ENCODE measurements at places on chromosomes 6 and 20.

DNA sequence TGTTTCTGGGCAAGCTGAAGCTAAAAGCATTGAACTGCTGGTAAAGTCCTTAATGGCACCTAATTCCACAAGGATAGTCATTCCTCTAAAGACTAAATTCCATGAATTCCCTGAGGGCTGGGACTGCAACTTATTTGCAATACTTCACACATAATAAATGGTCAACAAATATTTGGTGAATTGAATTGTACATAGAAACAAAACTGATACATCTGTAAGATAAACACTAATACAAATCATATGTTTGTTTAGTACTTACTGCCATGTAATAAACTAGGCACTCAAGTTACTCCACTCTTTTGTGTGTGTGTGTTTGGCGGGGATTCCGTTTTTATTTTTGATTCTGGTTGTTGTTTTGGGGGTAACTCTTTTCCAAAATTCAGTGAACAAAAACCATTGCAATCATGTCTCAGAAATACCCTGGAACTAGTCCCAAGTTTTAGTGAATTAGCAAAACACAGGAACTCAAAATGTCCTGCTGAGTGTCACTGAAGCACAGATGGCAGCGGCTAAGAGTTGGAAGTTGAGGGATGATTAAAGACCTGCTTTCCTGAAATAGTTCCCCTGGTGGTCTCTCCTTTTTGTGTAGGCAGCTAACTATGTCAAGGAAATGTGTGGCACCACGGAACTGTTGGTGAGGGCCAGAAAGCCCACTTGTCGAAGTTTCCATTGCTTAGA lies 74.8 kb upstream of the SNRPB2 start:
- DNase-seq: no peak

- DNase-seq: no peak
Observed at GRCh38 chr20:63493563-63494020, 5.3 kb downstream of the EEF1A2 start.

- DNase-seq: no peak
Observed at GRCh38 chr6:8589941-8590729, 154.8 kb upstream of the SLC35B3 start.

GRCh38 chr6:142045380-142046278 lies 87.1 kb upstream of the GJE1 start:
- no peak for DNase-seq

DNA sequence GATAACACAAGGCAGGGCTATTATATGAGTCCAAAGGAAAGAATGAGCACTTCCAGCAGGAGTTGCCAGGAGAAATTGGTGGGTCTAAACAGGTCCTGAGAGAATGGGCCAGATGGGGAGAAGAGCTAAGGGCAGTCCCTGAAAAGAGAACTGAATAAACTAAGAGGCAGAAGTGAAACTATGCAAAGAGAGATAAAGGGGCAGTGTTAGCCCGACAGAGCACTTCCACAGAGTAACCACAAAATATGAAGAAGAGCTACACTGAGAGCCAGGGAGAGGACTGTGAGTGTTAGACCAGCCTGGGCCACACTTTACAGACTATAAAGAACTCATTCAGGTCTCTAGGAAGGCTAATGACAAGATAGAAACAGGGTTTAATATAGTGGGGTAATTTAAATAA lies 43.8 kb downstream of the RALGAPA2 start:
- DNase-seq: no peak

GRCh38 chr20:59782986-59783640 lies 150.3 kb downstream of the SYCP2 start:
- DNase-seq: no peak

- DNase-seq: no peak
Observed at GRCh38 chr6:42021847-42022754, 28.2 kb upstream of the TAF8 start.

GRCh38 chr6:97032955-97033354 lies 108.4 kb downstream of the KLHL32 start:
- no peak for DNase-seq

- no peak for DNase-seq
Observed at GRCh38 chr6:53043581-53043980, 21.6 kb upstream of the FBXO9 start.

DNA sequence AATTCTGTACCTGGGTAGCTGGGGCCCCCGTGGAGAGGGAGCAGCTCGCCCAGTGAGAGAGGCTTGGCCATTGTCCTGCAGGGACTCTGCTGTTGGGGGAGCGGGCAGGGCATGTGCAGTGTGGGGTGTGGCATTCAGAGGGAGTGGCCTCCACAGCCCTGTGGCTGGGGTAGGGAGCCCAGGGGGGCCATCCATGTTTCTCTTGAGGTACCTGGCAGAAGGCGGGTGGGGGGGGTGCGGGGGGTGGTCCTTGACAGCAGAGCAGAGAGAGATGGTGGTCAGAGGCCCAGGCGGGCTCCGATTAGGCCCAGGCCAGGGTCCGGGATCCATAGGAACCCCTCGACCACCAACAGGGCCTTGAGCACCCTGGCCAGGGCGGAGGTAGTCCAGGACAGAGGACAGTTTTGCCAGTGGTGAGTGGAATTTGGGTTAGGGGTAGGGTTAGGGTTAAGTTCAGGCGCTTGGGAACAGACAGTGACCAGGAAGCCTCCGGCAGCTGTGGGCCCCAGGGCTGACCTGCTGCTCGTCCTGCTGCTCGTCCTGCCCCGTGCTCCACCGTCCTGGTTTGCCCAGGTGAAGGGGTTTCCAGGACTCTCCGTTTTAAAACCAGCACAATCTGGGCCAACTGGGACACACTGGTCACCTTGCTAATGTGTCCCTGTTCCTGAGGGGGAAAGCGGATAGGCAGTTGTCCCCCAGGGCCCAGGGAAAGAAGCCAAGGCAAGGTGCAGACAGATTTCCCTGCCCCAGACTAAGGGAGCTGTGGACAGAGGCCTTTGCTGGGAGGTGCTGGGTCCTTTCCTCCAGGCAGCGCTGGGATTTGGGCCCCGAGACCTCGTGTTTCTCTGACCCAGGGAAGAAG lies 24.8 kb upstream of the MYT1 start:
- no peak for DNase-seq

Measured in cortex of kidney (tissue), 1 donor.